Effector memory CD4-positive, alpha-beta T cell (primary cell): ENCODE measurements at places on chromosomes 11 and 22.

- no peak for DNase-seq
Observed at GRCh38 chr22:49986325-49986724, 25.8 kb downstream of the PIM3 start.

- DNase-seq: no peak
Observed at GRCh38 chr11:99554232-99554903, 533.6 kb downstream of the CNTN5 start.

- no peak for DNase-seq
Observed at GRCh38 chr11:7546324-7546791, 32.6 kb downstream of the PPFIBP2 start.

DNA sequence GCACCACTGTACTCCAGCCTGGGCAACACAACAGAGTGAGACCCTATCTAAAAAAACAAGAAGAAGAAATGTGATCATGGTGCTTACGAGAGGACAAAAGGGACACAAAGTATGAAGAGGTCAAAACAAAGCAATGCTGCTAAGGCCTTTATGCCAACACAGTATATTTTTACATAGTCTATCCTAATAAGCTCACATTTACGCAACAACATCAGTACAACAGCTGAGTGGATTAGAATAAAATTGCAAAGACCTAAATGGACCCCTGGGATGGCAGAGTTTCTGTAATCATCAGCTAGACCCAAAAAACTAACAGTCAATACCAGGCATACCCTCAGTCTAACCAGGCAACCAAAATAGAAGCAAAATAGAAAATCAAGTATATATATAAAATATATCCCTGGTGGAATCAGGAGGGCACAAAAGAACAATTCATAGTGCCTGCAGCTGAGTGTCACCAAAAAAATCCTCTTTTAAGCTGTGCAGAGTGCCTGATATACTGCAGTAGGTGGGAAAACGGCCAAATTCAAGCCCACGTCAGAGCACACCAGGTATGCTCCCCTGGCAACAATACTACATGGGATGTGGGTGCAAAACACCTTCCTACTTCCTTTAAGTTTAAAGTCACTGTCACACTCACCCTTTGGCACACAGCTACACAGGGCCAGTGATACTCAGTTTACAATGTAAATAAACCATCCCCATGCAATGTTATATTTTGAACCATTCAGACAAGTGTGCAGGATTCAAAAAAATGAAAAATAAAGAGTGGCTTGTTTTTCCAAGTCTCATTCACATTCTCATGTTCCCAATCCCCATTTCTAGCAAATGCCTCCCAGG, 57.8 kb downstream of the RBFOX2 start:
- DNase-seq: no peak

DNA sequence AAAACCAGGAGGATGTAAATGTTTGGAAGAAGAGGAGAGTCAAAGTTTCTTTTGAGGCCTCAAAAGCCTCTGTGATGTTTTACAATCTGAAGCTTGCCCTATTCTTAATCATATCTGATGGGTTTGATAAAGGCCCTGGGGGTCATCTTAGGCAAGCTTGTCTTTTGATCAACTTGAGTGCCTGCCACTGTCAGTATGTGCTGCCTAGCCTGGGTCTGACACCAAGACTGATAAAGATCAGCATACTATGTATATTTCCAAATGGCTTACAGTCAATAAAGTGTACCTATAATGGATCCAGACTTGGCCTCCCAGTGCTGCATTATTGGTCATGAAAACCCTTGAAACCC, 12.7 kb downstream of the EHF start:
- DNase-seq: no peak
